ENCODE measurements at places on chromosomes 2 and 18.

- DNase-seq = no peak
These were observed 133.7 kb downstream of the ALPK2 start for GRCh38 chr18:58495207-58495606.

DNA sequence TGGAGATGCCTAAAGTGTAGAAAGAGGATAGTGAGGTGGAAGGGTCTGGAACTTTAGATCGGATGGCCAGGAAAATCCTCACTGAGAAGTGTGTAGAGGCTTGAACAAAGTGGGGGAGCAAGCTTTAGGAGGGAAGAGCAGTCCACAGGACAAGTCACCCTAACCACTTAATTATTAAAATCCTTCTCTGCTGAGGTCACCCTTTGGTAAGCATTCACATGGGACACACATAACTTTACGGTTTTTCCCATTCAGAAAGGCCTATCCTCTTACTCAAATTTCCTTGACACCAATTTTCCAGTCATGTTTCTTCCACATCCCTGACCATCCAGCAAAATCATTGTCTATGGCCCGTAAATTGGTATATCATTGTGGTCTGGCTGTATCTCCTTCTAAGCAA is 31.0 kb upstream of the ZEB2 start:
- DNase-seq = no peak

DNA sequence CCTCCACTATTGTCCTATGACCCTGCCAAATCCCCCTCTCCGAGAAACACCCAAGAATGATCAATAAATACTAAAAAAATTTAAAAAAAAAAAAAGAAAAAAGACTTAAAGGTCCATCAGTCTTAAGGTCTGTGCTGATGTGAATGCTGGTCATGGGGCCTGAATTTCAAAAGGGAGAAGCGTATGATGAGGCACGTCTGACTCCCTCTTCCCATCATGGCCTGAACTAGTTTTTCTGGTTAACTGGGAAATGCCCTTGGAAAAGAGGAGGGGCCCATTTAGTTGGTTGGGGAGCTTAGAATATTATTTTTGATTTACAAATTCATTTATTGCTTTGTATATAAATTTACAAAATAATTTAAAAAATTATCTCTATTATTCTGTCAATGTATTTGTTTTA is 291.0 kb upstream of the CDH19 start:
- peak; percentile 1 for DNase-seq

DNA sequence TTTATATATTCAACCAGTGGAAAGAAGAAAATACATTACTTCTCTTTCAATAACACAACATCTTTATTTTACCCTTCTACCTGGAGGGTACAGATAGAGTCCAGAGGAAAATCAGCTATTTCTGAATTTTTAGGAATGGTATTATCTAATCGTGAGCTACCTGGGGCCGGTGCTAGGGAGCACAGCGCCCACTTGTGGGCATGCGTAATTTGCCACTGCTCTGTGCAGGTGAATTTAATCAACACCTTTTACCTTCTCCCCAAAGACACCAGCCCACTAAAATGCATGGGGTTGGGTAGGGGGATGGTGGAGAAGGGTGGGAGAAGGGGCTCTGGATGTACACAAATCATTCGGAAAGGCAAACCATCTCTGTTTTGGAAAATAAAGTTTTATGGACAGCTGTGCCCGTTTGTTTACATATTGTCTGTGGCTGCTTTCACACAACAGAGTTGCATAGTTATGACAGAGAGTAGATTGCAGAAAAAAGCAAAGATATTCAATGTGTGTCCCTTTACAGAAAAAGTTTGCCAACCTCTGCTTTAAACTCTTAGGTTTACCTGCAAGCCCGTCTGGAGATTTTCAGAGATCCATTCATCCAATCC is 51.5 kb upstream of the DCC start:
- peak; percentile 13 for DNase-seq

GRCh38 chr2:205868053-205868452 is 185.8 kb downstream of the NRP2 start:
- DNase-seq = no peak

- DNase-seq = no peak
These were observed 18.8 kb downstream of the COX7A2L start for GRCh38 chr2:42342061-42342794.

- DNase-seq = no peak
These were observed 564 bp downstream of the MPV17 start for GRCh38 chr2:27322301-27322765.

- no peak for DNase-seq
These were observed 95.4 kb downstream of the HNMT start for GRCh38 chr2:138059487-138060300.

- no peak for DNase-seq
These were observed 35.9 kb upstream of the TFPI start for GRCh38 chr2:187590175-187590574.

GRCh38 chr2:5215989-5216607 is 476.1 kb upstream of the SOX11 start:
- DNase-seq = no peak

DNA sequence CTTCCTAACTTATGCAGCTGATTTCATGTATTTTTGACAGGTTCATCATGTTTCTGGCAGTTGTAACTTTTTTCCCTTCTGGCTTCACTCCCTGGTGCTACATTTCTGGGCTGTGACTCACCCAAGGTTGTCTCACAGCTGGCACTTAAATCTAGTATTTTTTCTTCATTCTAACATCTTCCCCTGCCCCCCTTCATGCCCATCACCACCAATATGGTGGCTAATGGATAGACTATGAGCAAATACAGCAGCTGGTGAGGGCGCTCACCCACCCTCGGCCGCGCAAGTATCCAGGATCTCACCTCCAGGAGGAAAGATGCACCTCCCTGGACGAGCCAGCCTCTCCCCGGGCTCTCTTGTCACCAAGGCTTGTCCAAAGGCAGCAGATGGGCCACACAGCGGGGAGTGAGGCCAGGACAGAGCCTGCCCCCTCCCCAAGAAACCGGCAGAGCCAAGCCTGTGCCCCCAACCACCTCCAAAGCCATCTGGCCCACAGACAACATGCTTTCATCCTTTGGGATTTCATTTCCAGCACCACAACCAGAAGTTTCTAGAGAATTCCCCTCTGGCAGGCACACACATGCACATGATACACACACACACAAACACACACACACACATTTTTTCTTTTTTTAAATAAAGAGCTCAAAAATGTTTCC is 39.1 kb downstream of the ATOH8 start:
- peak; percentile 98 for DNase-seq

GRCh38 chr2:217908544-217908943 is 94.3 kb downstream of the TNS1 start:
- no peak for DNase-seq

DNA sequence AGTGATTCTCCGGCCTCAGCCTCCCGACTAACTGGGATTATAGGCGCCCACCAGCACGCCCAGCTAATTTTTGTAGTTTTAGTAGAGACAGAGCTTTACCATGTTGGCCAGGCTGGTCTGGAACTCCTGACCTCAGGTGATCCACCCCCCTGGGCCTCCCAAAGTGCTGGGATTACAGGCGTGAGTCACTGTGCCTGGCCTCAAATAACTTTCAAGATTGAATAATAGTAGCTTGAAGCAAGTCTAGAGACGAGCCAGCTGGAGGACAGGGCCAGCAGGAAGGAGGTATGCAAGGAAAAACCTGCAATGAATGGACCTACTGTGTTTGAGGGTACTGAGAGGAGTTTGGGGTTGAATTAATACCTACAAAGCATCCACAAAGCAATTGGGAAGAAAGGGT is 87.5 kb downstream of the MSH2 start:
- no peak for DNase-seq

- DNase-seq = no peak
These were observed 318.8 kb downstream of the ZEB2 start for GRCh38 chr2:144201126-144201525.

GRCh38 chr18:44548291-44549221 is 132.1 kb upstream of the SETBP1 start:
- DNase-seq = peak; percentile 64

DNA sequence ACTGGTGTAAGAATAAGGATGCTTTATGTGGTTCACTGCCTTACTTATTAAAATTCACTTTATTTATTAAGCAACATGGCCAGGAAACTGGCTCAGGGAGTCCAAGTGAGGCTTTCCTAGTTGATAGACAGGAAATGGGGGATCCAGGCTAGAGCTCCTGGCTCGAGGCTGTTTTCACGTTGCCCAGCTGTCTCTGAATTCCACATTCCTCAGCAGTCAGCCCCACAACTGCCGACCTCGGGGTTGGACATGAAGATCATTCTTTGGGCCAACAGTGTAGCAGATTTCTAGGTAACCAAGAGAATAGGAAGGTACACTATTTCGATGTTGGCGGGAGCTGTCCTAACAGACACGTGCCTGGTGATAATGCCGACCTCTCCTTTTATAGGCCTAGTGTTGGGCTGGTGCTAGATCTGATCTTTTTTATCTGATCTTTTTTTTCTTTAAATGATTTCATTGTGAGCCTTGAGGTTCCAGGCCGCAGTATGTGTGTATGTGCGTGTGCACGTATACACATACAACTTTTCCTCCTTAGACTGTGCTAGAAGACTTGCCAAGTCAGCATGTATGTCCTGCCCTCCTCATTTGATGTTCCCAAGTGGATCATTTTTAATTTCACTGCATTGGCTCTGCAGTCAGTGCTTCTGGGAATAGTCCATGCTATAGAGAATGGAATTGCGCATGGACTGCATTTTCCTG is 103.5 kb downstream of the CABLES1 start:
- DNase-seq = no peak

DNA sequence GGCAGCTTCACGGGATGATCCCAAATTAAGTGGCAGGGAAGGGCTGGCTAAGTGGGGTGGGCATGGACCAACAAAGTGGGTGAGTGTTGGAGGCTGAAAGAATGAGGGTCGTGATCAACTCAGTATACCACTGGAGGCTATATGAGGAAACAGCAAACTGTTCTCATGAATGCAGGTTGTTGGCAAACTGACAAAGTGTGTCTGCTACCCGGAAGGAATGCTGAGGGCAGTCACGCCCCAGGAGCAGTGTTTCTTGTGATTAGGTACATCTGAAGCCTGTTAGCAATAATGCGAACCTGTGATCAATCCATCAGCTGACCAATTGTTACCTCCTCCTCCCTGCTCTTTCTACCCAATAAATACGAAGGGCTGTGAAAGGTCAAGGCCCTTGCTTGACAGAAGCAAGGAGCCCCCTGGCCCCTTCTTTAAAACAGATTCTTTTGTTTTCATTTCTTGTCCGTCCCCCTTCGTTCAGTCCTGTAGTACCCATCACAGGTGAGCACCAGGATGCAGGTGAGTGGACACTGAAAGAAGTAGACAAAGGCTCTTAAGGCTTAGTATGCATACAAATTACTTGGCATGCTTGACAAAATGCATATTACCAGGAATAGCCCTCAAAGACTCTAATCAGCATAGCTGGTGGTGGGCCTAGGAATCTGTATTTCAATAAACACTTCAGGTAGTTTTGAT is 67.9 kb downstream of the LOXHD1 start:
- no peak for DNase-seq

GRCh38 chr2:171991027-171991426 is 8.7 kb upstream of the METAP1D start:
- no peak for DNase-seq

DNA sequence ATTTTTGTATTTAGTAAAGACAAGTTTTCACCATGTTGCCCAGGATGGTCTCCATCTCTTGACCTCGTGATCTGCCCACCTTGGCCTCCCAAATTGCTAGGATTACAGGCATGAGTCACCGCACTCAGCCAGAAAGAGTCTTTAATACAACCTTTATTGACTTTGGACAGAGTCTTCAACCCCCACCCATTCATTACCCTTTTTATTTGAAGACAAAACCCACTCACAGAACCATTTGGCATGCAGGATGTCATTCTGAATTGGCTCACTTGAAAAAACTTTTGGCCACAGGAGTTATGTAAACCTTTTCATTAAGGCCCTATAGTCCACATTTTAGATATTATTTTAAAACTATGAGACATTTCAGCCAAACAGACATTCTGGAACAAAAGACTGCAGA is 217.9 kb upstream of the RND3 start:
- no peak for DNase-seq

DNA sequence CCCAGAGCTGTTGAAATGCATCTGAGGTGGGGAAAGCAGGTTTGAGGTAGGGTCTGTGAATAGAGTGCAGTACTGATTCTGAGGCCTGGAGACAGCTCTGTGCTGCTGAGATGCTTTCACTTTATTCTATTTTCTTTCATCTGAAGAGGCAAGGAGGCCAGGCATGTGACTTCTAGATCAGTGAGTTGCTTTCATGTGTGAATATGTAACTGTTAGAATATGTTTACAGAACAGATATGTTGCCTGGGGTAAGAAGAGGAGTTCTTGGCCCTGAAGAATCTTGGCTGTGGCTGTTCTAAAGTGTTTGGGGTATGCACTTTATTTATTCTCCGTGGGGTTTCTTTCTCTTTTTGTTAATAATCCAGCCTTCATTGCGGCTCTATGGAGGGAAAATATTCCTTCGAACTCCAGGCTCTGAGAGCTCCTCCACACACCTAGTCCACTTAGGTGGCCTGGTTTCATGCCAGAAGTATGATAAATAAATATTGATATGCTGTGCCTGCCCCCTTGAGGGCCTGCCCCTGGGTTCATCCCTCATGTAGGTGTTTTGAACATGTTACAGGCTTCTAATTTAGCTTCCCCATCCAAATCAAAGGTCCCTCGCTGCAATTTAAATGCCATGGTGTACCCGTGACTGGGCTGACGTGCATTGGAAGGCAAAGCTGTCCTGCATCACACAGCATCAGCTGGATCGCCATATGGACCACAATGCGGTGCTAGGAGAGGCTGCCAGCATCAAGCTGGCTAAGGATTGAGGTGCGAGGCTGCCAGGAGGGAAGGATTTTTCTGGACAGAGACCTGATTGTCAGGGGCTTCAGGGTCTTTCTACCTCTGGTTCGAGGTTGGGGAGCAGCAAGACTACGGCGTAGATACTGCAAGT is 102.9 kb downstream of the PRKCE start:
- DNase-seq = peak; percentile 86

- DNase-seq = no peak
These were observed 49.9 kb upstream of the SLC35F5 start for GRCh38 chr2:113806217-113806913.

- DNase-seq = no peak
These were observed 665.4 kb downstream of the BCL11A start for GRCh38 chr2:59888015-59888414.

- DNase-seq = no peak
These were observed 60.0 kb downstream of the ROCK1 start for GRCh38 chr18:21051620-21052019.

DNA sequence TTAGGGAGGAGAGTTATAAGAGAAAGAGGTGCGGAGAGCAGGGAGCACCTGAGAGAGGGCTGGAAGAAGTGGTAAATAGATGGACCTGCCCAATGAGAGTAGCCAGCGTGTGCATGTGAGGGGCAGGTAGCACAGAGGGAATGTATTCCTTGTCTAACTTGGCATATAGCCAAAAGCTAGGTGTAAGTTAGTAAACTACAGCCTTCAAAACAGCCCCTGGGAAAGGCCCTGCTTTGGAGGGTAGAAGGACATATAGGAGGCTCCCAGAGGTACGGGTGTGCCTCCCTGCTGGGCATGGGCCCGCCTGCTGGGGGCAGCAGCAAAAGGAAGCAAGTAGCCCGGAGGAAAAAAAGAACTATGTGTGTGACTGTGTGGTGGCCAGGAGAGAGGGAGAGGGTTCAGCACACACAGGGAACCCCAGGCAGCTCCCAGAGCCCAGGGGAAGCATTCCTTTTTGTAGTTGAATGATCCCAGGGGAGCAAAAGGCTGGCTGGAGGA is 48.0 kb downstream of the TCF7L1 start:
- no peak for DNase-seq
